ENCODE measurements at places on chromosomes 6 and 20. TPM values are rescaled to one million over a fixed set of nuclear protein-coding genes. Genes with fewer than 3 reads are reported as not detected.

- peak; percentile 22 for DNase-seq
Measured at GRCh38 chr6:116969211-116969863, 92.3 kb downstream of the RFX6 start.

DNA sequence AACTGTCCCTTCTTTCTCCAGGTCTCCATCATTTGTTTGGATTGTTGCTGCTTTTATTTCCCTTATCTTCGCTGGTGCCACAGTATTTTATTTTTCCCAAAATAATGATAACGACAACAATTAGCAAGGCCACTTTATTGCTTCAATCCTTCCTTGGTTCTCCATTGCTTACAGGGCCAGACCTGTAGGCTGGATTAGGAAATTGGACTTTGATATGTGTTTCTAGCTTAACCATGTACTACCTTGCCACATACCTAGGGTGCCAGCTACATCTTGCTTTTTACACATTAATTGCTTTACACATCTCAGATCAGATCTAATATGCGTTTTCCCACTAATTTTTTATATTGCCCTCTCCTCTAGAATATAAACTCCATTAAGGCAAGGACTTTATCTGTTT, 195.4 kb downstream of the HIVEP2 start:
- DNase-seq, result no peak

GRCh38 chr6:51654647-51655046, 432.8 kb downstream of the PKHD1 start:
- DNase-seq, result no peak

DNA sequence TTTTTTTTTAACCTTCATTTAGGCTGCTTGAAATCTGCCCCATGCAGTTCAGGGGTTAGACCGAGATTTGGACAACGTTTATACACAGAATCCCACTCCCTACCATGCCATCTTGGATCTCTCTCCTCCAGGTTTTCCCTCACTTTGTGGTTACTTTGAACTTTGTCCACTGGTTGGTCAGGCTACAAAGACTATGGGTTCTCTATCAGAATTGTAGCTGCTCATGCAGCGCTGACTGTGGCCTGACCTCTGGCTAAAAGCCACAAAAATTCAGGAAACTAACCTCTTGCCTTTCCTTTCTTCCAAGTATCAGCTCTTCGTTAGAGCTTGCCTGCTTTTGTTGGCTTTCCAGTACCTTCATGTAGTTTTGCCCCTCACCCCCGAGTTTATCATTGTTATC, 44.9 kb upstream of the KCNG1 start:
- DNase-seq, result peak; percentile 37

- no peak for DNase-seq
Measured at GRCh38 chr6:114008331-114008730, 37.4 kb upstream of the HDAC2 start.

GRCh38 chr20:6347916-6348315, 225.1 kb upstream of the FERMT1 start:
- DNase-seq, result no peak

DNA sequence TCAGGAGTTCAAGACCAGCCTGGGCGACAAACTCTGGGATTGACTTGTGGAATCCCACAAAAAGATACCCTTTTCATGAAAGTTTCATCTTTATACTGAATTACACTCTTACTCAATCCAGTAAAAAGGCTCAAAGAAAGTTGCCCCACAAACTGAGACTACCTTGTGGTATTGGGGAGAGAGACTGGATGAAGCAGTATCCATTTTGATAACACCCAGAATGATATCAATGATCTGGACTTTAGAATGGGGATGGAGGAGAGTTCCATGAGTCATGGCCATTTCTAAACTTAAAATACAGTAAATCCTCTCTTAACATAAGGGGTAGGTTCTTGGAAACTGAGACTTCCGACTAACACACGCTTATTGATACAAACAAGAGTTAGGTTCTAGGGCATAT, 4.7 kb downstream of the STAU1 start:
- DNase-seq, result no peak

DNA sequence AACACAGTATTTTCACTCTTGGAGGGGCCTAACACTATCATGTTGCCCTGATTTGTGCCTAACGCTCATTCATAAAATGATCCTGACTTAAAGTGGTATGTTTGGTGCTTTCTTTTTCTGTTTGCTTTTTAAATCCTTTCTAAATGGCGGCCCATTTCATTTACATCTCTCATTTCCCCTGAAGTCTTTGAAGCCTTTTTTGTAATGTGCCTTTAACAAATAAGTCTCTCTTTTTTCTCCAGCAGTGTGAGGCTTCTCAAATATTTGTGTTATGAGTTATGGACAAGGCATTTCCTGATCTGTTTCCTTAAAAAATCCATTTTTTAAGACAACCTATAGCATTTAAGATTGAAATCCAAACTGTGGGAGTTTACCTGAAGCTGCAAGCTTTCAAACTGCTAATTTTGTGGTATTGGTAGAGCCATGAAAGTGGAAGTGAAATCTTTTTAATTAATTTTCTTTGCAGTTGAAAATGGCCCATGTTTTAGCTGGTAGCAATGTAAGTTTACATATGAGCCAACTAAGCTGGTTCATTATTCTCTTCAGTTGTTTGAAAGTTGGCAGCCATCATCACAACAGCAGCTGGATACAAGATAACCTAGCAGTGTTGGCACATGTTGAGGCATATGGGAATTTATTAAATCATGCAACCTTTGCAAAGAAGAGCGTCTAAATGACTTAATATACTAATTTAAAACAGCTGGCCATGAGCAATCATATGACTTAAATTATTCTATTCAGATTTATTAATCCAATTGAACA, 469.7 kb downstream of the CDKAL1 start:
- no peak for DNase-seq

DNA sequence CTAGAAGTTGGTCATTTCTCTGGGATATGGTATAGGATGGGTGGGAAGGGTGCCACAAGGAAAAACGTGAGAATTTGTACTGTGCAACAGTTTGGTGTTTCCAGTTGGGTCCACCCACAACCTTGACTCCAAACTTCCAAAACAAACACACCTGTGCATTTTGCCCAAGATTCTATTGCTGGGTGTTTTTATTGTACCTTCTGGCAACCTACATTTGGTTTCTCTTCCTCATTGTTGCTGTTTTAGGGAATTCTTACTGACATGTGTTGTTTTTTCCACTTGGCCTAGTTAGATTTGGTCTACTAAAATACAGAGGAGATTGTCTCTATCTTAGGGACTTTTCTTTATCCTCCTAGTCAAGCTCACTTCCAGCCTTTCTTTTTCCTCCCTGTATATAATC, 16.7 kb downstream of the TULP4 start:
- no peak for DNase-seq

DNA sequence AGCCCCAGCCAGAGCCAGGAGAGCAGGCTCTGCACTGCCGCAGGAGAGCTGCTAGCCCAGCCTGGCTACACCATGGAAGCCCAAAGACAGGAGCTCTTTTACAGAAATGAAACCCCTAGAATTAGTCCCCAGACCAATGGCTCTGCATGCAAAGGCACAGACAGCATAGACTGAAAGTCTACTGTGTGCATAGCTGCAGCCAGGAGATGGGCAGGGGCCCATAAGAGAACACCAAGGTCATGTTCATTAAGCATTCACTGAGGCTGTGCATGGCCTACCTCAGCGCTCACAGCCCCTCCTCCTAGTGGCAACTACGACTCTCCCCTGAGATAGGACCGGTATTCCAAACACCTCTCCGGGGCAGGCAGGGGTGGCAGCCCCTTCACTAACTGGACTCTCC, 34.9 kb downstream of the SNX5 start:
- no peak for DNase-seq

- no peak for DNase-seq
Measured at GRCh38 chr6:118705544-118706491, 54.4 kb upstream of the CEP85L start.

DNA sequence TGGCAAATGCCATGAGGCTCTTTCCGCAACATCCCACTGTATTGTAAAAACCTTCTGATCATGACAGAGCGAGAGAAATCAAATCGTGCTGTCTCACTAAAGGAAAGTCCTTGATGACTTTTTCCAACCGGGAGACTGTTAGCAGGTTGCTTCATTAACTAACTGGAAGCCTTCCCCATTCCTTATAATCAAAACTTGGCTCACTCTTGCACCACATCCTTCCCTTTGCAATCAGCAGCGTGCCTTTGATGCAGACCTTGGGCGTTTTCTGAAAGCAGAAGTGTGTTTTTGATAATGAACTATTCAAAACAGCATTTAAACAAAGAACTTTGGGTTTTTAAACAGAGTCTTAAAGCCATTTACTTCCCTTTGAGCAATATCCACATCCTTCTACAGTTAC, 96.2 kb upstream of the CNR1 start:
- no peak for DNase-seq

DNA sequence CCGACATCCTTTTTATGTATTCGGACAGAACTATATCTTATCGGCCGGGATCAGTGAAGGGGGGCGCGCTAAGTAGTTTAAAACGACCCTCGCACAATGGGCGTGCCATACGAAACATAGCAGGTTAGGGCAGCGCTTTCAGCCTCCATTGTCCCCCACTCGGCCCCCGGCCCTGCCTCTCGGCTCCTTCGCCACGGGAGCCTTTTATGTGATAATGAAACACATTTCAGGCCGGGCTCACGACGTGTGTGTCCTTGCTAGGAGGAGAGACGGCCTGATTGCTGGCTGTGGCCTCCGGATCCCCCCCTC, 5.3 kb downstream of the FOXA2 start:
- DNase-seq, result no peak

DNA sequence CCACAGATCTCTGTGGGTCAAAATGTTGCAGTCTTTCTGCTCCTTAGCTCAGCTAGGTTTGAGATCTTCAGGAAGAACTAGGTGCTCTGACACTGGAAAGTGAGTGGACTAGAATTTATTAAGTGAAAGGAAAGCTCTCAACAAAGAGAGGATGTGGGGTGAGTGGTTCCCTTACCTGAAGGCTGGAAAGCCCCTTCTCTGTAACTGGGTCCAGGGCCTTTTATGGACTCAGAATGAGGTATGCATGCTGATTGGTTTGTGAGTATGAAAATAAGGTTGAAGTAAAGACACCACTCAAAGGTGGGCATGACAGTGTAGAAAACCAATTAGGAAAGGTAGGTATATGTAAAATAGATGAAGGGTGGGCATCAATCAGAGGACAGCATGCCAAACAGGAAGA, 485.5 kb downstream of the CD109 start:
- DNase-seq, result no peak

GRCh38 chr20:51022803-51023616, at the start of gene KCNG1:
Gene KCNG1, minus strand, starts transcription at chr20:51023107. Its CDS starts 12,769 bp downstream, at chr20:51010338.
- DNase-seq, result peak; percentile 74

- no peak for DNase-seq
Measured at GRCh38 chr20:61798632-61799031, 267.0 kb downstream of the TAF4 start.

DNA sequence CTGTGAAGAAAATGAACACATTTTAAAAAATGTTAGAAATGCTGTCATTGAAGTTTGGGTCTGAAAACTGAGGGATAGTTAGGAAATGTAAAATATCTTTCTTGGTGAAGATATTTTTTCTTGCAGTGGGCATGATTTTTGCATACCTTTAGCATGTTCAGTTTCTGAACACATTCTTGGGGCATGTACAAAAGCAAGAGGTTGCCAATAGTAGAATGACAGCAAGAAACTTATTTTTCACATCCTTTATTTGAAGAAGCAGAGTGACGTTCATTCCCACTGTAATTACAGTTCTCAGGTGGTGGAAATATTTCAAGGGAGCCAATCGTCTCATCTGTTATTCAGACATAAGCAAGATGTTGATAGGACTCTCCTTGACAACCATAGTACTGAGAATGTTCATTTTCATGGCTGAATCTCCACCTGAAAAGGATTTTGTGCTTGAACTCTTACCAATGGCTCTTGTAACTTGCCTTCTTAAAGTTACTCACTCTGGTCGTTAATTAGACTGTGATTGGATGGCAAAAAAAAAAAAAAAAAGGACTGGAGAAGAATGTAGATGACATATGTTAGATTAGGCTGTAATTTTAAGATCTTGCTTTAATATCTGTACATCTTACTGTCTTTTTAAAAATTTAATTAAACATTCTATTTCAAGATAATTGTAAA, 74.4 kb downstream of the DOK5 start:
- DNase-seq, result no peak

- DNase-seq, result no peak
Measured at GRCh38 chr6:46050845-46051405, 35.3 kb upstream of the CLIC5 start.

DNA sequence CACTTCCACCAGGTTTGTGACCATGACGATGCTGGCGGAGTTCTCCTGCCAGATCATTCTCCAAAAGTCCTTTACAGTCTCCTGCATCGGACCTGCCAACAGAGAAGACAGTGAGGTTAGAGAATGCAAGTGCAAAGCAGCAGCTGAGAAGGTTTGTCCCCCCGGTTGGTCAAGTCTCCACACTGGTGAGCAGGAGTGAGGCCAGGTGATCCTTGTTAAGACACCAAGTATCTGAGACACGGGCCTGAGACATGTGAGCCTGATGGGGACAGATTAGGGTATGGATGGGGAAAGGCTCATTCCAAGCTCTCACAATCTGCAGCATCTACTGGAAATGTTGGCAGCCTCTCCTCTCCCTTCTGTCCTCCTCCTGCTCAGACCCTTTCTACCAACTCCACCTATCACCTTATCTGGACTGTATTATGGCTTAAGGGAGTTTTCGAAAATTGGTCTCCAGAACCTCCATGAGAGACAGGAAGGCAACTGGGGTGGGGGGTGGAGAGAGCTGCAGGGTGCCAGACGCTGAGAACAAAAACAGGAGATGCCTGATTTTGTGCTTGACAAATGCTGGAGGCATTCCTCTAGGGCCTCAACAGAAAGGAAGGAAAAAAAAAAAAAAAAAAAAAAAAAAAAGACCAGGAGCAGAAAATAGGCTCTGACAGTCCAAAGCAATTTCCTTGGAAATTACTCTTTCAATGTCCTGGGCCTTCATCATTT, 500.4 kb upstream of the CHD6 start:
- DNase-seq, result no peak

GRCh38 chr20:55173601-55174000, 698.2 kb downstream of the DOK5 start:
- no peak for DNase-seq

- no peak for DNase-seq
Measured at GRCh38 chr6:17556014-17556413, 44.1 kb upstream of the FAM8A1 start.

The CCM2L gene
- 2.9 TPM for polyA plus RNA-seq

The FAM217A gene
- polyA plus RNA-seq, result 0.69 TPM

The DEFB132 gene
- not detected for polyA plus RNA-seq

The ZNF391 gene
- 4.2 TPM for polyA plus RNA-seq

The FANCE gene
- polyA plus RNA-seq, result 9.6 TPM

The PDYN gene
- 0.10 TPM for polyA plus RNA-seq

The DDX43 gene
- polyA plus RNA-seq, result 0.63 TPM
